Activated CD4-positive, CD25-positive, alpha-beta regulatory T cell treated with anti-CD3 and anti-CD28 coated beads, Interleukin-2, amount 50 U/mL, for 24 hours (primary cell): ENCODE measurements at places on chromosomes 6 and 20.

DNA sequence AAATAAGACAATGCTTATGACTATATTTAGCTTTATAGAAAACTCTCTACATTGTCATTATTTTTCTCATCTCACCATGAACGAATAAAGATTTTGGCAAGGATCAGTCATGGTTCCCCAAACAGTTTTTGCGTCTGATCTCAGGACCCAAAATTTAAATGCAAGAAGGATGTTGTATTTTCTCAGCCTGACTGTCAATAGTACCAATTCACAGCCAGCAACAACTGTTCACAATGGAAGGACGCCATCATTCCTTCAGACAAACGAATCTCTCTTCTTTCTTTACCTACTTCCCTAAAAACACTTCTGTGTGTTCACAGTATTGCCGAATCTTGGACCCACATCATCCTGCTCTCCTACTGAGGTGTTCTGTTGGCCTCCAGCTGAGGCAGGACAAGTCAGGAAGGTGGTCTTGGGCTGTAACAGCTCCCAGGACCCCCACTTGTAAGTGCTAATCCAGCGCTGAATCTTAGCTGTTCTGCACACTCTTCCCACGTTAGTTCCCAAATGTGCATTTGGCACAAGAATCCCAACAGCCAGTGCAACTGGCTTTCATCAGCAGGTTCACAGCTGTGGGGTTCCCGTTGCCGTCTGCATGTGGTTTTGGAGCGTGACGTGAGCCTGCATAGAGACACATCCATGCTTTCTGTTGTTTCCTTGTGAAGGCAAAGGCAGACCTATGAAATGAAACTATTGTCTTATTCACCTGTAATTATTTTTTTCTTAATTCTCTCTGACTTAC, 600.0 kb downstream of the QKI start:
- no peak for ATAC-seq

GRCh38 chr20:1267161-1267560, 1.1 kb downstream of the SNPH start:
- no peak for ATAC-seq

- no peak for ATAC-seq
These were observed 229.3 kb downstream of the RFPL4B start for GRCh38 chr6:112576423-112576822.

DNA sequence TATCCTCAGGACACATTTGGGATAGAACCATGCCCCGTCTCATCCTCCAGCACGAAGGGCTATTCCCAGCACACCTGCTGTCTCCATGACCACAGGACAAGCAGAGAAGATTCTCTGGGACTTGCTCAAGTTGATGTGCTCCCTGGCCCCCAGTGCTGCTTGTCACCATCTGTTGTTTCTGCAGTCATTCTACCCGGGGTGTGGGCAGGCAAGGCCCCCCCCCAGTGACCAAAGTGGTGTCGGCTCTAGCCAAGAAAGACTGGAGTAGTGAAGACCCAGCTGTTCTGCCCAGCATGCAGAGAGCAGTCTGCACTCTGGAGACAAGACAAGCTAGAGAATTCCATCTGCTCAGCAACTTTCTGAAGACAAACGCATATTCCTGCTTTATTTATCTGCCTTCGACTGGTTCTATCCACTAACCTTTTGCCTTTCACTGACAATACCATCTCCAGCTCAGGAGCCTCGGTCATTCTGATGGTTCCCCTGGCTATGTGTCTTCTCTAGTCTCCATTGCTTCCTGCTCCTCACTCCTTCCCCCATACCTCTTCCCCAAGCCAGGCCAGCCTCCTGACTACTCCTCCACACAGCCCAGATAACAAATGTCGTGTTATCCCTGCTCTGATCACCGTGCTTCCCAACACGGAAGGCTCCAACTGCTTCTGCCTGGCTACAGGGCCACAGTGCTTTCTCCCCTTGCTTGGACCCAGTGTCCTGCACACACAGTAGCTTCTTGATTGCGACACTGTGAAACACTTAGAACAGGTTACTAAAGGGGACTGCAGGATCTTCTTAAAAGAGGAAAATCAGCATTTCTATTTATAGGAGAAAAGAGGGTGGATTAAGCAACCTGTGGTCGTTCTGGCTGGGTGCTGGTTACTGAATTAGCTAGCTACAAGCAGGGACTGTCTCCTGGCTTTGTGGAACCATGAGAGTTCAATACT, 86.7 kb upstream of the EMILIN3 start:
- no peak for ATAC-seq

- peak; percentile 87 for ATAC-seq
These were observed 28.4 kb downstream of the PRDM1 start for GRCh38 chr6:106114492-106114891.

DNA sequence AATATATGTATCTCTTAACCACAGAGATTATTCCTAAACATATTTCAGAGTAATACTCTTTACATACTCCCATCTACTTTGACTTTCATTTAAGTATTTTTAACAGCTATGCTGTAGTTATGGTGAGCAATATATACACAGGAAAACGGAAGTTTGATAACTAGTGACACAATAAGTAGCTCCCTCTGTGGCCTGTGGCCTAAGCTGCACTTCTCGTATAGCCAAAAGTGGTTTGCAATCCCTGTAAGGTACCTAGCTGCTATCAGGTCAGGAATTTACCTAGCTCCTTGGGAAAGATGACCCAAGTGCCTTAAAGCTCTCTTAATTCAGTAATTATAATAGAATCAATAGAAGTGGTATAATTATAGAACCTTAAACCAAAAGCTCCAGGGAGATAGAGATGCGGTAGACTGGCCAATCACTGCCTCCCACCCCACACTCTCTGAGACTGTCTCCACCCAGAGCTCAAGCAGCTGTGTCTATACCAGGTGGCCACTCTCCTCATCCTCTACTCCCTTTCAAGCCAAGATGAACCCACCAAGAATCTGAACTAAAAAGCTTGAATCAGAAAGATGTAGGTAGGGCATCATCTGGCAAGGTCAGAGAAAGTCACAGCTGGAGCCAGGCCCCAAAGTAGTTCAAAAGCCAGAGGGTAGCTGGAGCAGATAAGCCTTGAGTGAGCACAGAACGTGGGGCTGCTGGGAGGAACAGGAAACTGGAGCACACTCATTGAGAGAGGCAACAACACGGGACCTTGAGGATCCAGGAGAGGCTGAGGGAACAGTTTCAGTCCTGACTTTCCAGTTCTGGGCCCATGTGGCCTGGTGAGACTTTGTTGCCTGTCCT, 84.9 kb upstream of the ASF1A start:
- no peak for ATAC-seq

DNA sequence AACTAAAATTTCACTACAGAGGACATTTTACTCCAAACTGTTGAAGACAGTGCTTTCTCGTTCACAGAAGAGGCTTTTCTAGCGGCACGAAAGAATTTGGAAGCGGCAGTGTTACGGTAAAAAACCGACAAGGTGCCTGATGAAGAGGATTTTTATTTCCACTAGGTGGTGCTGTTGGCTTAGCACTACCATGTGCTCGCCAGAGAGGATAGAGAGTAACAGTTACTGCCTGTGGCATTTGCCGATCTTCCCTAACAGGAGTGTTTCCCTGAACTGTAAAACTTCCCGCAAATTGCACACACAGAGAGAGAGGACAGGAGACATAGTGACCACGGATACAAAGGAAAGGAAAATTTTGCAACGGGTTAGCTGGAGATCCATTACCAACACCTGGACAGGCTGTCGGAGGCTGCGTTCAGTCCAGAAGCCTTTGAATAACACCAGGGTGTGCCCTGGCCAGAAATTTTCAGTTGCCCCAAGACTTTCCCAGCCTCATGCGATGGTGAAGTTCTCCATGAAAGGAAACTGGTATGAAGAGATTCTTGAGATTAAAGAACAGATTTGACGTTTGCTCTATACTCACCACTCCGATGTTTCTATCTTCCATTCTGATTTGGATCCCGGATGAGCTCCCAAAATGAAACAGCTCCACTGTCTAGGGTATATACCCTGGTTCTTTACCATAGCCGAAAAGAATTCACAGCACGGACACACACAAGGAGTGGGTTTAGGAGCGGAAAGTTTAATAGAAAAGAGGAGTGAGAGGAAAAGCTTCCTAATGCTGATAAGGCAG, 48.1 kb downstream of the HLA-DPB1 start:
- ATAC-seq = no peak

DNA sequence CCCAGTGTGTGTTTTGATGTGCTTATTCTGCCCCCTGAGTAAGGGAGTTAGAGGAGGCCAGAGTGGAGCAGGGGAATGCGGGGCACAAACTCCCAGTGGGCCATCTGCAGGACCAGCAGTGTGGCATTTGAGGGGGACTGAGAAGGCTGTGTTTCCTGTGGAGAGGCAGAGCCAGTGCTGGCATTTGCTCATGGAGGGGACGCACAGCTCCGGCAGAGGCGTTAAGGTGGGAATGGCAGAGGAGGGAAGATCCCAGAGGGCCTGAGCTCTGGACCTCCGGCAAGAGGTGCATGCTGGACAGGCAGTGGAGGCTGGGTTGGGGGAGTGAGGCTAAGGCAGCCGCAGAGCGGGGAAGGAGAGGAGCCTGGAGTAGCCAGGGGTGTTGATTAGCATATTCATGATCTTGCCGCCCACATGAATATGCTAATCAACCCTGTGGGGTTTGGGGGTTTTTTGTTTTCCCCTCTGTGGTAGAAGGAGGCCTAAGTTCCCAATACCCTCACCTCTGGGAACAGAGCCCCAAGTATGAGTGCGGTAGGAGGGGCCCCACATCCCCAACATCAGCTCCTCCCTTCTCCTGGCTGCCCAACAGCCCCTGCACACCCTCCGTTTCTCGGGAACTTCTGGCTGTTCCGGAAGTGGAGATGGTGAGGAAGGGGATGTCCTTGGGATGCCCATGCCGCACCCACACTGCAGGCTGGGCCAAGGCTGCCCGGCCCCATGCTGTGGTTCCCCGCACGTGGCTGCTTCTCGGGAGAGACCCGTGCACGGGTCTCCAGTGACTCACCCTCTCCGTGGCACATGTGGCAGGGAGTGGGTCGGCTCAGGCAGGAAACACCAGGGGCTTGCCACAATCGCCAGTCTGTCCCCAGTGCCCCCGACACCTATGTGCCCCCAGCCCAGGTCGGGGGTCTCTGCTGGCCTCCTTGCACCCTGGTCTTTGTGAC, 33.8 kb downstream of the DLGAP4 start:
- no peak for ATAC-seq

DNA sequence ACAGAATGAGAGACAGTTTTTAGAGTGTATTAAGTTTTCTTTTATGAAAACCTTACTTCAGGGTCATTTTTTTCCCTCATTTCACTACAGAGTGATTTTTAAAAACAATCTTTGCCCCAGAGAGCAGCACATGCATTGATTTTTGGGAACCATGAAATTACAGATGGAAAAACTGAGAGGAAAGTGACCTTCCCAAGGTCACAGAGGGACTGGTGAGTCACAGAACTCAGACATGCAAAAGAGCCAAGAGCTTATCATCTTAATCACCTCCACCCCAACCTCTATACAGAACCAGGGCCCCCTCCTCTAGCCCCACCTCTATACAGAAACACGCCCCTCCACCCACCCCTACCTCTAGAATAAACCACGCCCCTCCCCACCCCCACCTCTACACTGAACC, 10.7 kb downstream of the PXMP4 start:
- ATAC-seq = peak; percentile 67

DNA sequence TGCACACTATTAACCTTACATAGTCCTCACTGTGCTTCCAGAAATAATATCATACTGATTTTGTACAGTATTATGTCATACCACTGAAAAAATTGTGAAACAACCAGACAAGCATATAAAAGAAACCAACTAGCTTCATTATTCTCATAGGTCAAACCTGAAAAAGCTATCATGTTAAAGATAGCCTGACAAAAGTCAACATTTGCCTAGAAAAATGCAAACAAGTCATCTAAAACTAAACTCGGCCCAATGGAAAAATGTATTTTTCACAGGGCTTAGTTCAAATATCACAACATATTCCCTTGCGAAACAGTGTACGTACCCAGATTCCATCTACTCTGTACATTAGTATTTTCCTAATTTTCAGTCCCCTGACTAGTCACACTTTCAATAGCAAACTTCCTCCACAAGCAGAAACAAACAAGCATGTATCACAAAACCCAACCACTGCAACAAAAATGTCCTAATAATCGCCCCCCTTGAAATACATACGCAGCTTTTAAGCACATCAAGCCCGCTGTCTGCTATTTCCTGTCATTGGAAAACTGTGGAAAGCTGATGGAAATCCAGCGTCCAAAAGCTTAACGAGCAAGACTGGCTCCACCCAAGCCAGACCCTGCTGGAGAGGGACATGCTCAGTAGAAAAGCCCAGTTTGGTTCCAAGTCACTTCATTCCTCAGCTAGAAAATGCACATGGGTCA, 93.1 kb downstream of the EPB41L2 start:
- ATAC-seq = no peak

DNA sequence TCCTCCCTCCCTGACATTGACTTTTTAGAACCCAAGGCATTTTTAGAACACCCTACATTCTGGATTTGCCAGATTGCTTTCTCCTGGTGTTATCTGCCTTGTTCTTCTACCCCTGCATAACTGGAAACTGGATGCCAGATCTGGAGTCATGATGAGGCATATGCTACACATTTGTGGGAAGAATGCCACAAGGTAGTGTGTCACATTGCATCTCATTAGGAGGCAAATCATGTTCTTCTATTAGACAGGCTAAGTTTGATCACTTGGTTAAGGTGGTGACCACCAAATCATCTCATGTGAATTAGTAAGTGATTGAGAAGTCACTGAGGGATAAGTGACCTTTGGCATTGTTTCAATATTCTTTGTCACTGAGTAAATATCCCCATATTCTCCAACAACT, 12.9 kb upstream of the NKX2-2 start:
- ATAC-seq = peak; percentile 17

- no peak for ATAC-seq
These were observed 10.6 kb downstream of the MYB start for GRCh38 chr6:135191508-135192255.

DNA sequence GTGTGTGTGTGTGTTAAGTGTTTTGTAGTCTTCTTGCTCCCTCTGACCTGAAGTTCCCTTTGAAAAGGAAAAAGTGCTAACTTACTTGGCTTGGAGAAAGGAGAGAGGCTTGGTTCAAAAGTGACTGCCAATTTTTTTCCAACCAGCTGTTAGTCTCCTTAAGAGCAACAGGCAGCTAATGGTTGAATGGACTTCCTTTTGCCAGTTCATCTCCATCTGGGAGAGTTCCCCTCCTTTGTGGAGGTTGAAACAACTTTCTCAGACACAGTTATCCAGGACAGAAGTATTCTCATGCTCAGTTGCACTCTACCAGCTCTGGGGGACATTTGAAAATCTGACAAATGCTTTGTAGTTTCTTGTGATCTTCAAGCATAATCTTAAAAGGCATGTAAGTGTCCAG, 4.5 kb downstream of the RIPOR2 start:
- no peak for ATAC-seq

GRCh38 chr20:57350081-57350710, 859 bp upstream of the RAE1 start:
- ATAC-seq = no peak
